Foreskin keratinocyte (primary cell): ENCODE measurements at places on chromosomes 2 and 18. TPM values are rescaled to one million over a fixed set of nuclear protein-coding genes. Genes with fewer than 3 reads are reported as not detected.

Gene CDC42EP3
- polyA plus RNA-seq, result 15.0 and 23.2 TPM in 2 replicates

- no peak for DNase-seq
Measured at GRCh38 chr2:184596819-184597411, 1.4 kb upstream of the ZNF804A start.

- no peak for DNase-seq
Measured at GRCh38 chr2:44060990-44061389, 65.2 kb upstream of the LRPPRC start.

Gene ZFP36L2
- polyA plus RNA-seq, result 127 and 136 TPM in 2 replicates

DNA sequence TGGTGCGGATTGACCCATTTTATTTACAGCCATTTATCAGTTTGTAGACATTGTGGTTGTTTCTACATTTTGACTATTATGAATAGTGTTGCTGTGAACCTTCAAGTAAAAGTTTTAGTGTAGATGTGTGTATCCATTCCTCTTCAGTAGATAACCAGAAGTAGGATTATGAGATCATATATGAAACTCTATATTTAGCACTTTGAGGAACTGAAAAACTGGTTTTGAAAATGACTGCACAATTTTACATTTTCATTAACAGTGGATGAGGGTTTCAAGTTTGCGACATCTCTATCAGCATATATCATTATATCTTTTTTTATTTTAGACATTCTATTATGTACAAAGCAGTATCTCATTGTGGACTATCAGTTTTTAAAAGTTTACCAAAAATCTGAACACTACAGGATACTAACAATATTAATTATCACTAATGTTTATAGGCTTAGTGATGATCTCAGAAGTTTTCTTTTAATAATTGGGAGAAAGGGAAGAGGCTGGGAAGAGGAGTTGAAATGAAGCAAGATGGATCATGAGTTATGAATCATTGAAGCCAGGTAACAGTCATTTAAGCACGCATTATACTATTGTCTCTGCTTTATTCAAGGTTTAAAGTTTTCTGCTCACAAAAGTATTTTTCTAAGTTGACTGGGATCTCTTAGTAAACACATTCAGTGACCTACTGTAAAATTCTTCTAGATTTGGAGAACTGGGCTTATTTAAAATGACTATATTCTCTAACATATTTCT is 329.0 kb upstream of the LRATD1 start:
- peak; percentile 11 for DNase-seq

Gene KCTD18
- polyA plus RNA-seq, result 6.1 and 7.4 TPM in 2 replicates

DNA sequence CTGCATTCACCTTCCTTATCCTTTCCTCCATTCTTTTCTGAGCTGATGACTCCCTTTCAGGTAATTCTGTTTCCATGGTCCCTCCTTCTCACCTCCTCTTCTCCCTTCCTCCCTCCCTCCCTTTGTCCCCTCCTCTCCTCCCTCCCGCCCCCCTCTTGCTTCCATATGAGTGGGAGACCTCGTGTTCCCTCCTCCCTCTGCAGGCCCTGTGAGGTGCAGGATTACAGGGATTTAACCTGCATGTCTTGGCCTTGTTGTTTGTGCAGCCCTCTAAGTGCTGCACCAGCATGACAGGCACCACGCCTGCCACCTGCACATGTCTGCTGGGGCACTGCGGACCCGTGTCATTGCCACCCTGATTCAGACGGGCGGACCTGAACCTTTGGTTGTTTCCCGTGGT is 103.1 kb downstream of the SNTG2 start:
- no peak for DNase-seq

DNA sequence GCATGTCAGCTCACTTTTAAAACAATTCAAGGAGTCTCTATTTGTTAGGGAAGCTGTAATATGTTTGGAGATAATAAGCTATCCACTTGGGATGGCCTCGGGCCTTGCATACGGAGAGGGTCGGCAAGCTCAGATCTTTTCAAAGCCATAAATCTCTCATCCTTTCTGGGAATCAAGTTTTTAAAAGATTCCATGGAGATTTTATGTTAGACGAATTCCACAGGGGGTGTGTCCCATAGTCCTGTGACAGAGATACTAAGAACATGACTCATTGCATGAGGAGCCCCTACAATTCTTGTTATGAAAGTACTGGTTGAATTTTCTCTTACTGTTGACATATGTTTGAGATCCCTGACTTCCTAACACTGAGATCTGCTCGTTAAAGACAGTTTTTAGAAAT is 108.7 kb downstream of the FEZ2 start:
- peak; percentile 65 for DNase-seq

DNA sequence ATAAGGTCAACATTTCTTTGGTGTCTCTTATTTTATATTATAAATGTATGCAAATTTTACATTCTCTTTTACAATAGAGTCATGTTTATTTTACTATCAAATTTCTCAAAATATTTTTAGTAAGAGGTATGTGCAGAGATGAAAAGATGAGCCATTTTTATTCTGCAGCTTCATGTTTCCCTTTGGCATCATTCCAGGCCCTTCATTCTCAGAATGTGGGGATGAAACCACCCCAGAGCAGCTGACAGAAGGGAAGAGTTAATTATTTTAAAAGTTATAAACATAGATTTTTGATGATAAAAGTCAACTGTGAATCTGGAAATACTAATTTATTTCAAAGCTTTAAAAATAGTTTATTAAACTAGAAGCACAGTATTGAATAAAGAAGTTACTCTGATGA is 12.8 kb upstream of the FSHR start:
- DNase-seq, result no peak

- DNase-seq, result peak; percentile 44
Measured at GRCh38 chr2:112092286-112093041, 37.4 kb downstream of the TMEM87B start.

- DNase-seq, result no peak
Measured at GRCh38 chr2:86768189-86768949, 22.3 kb downstream of the CD8A start.

Gene PIEZO2
- not detected in 2 replicates for polyA plus RNA-seq

GRCh38 chr2:3603536-3604206 is 8.8 kb downstream of the COLEC11 start:
- DNase-seq, result no peak

GRCh38 chr2:32732912-32733472 is 105.1 kb downstream of the TTC27 start:
- DNase-seq, result no peak

GRCh38 chr2:55153584-55154299 is 78.4 kb downstream of the CLHC1 start:
- peak; percentile 70 for DNase-seq

Gene TDRD15
- polyA plus RNA-seq, result not detected in 2 replicates

DNA sequence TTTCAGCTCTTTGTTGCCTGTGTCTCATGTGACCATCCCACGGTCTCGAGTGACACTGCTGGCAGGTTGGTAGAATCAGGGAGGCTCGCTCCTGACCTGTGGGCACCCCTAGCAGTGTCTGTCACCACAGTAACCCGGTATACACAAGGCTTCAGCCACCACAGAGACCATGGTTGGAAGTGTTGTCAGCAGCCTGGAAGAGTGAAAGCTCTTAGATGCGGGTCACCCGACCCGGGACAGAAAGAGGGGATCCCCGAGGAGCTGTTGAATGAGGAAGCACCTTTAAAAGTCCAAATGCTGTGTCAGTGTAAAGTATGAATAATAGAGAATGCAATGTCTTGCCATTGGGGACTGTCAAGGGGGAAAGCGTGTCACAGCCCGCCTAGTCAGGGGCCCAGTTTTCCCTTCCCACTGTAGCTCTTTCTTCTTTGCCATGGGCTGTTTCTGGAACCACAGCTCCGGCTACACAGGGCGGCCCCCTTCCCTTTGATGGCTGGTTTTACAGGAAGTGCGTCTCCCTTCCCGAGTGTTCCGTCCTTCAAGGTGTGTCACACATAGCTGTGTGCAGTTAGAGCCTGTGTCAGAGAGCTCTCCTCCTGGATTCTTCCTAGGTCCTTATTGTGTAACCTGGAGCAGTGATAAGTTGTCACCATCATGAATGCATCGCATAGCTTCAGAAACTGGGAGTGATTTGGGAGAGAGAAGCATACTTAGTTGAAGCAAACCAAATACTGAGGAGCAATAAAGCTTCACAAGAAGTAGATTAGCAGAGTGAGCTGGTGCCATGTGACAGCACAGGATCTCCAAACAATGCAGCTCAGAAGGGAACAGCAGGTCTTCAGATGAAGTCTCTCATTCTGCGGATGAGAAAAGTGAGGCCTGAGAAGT is 81.4 kb downstream of the MTCL1 start:
- peak; percentile 91 for DNase-seq

DNA sequence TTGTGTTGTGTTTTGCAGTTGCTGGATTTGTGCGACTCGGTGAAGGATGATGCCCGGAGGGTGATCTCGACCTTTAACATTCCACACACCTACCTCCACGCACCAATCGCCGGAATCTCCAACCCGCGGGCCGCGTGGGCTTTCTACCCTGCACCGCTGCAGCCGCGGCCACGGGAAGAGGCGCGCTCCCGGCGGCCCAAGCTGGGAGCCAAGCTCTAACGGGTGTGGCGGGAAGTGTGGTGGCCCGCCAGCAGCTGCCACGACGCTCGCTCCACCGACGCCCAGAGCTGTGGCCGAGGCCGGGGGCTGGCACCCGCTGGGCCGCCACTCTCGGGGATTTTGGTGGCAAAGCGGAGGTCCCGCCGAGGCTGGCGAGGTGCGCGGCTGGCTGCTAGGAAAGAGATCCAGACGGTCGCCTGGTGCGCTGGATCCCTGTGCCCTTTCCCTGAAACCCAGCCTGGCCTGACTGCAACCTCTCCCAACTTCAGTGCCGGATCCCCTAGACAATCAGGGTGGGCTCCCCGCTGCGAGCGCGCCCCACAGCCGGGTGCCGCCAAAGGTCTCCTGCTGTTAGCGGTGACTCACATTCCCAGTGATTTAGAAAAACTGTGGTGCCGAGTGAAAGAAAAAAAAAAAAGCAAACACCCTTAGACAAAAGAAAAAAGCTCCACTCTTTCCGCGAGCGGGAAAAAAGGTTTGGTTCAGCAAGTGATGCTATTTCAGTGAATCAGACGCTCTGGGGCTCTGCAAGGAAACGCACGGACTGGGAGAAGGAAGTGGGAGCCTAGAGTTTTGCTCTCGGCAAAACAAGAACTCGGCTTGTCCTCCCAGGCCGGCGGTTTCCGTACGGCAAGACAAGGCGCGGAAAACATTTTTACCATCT is 2.9 kb upstream of the BCL2L11 start:
- peak; percentile 66 for DNase-seq

DNA sequence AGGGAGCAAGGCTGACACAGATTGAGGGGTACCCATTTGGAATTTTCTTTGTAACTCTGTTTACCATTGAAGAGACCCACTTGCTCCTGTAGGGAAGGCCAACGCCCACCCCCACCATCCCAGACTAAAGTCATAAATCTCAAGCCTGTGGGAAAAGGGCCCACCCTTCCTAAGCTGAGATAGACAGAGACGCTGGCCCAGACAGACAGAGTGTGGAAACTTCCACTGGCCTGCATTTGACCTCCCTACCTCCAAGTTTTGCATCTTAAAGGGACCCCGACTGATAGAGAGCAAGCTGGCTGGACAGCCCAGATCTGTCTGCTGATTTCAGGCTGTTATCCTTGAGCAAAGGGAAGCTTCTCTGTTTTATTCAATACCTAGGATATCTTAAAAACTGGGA is 48.2 kb upstream of the SLC14A2 start:
- DNase-seq, result no peak

GRCh38 chr2:171411214-171411613 is 22.6 kb downstream of the METTL8 start:
- DNase-seq, result no peak

GRCh38 chr18:62325806-62326645 is 916 bp downstream of the TNFRSF11A start:
- no peak for DNase-seq

DNA sequence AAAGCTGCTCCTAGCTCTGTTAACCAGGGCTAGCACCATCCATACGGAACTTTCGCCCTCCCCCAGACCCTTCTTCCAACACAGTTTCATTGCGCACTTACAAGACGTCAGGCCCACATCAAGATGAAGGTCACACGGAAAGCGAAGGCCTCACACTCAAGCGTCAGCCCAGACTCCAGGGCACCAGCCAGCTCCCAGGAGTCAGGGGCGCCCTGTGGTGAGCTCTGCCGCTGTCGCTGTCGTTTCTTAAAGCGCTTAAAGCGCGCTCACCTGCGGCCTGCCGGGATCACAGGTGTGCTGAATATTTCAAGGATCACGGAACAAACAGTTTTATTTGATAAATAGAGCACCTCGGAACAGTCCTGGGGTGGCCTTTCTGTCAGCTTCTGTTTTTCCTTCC is 163.1 kb downstream of the CDH20 start:
- no peak for DNase-seq

DNA sequence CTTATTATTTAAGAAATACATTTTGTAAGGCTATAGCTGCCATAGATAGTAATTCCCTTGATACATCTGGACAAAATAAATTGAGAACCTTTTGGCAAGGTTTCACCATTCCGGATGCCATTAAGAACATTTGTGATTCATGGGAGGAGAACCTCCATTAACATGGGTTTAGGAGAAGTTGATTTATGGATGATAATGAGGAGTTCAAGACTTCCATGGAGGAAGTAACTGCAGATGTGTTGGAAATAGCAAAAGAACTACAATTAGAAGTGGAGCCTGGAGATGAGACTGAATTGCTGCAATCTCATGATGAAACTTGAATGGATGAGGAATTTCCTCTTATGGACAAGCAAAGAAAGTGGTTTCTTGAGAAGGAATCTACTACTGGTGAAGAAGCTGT is 17.3 kb downstream of the PHLPP1 start:
- no peak for DNase-seq

Gene PCBP1
- polyA plus RNA-seq, result 288 and 309 TPM in 2 replicates

DNA sequence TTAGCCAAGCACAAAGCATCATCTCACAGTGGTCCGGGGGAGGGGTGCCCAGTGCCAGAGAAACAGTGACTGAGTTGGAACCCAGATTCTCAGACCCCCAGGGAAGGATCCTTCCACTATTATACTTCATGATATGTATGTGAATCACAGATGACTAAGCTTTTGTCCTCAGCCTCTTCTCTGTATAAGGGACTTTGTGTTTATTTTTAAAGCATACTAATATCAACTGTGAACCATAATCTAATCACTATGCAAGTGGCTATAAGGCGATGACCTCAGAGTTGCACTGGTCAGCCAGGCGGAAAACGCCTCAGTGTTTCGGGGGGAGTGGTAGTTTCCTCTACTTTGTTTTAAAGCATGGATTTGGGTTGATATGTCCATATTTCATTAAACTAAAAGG is 160.4 kb upstream of the TMEM200C start:
- peak; percentile 4 for DNase-seq
